Skin of body (tissue), 3 donors: ENCODE measurements at places on chromosomes 12 and 14. TPM values are rescaled to one million over a fixed set of nuclear protein-coding genes. Genes with fewer than 3 reads are reported as not detected.

Gene IKZF4
- total RNA-seq, result 2.0 TPM

DNA sequence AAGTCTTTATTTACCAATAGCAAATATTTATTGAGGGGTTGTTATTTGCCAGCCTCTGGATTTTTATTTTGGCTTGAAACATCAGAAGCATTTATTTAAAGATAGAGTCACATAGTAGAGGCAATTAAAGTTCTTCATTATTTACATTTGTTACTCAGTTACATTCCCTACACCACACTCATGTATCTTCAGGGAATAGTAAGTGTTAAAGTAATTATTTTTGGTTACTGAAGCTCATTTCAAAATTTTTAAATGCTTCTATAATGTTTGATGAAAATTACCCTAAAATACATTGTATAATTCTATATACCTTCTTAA lies 205.6 kb downstream of the ESR2 start:
- no peak for DNase-seq

- no peak for DNase-seq
Observed at GRCh38 chr14:66038212-66038611, 448.0 kb upstream of the CCDC196 start.

GRCh38 chr14:87934185-87934584 lies 58.8 kb downstream of the GALC start:
- no peak for DNase-seq

DNA sequence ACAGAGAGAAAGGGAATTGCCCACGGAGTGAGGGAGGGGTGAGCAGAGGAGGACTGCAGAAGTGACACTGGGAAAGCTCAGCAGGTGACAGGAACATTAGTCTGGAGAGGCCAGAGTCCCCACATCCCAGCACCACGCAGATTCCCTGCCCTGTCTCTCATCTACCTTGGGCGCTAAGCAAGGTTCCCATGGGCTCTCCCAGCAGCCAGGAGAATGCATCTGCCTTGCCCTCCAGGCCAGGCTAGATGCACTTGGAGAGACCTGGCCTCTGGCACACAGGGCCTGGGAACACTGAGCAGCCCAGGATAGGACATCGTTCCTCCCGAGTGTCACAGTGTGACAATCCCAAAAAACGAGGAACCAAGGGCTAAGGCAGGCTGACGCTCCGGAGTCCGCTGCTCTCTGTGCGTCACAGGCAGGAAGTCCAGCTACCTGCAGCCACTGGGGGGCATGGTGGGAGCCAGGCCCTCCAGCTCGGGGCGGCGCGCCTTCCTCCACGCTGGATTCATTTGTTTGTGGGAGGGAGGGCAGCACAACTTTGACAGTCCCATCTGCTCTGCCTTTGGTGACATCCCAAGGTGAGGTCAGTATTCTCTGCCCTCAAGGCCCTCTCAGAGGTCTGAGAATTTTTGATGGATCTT lies 5.4 kb upstream of the NGB start:
- DNase-seq, result no peak

- DNase-seq, result no peak
Observed at GRCh38 chr12:98544751-98545150, 29.4 kb downstream of the TMPO start.
